HEK293T (cell line): ENCODE measurements at places on chromosomes 5 and 9.
A peak's percentile ranks its signal among the peaks of the same experiment; 100 is the strongest.

DNA sequence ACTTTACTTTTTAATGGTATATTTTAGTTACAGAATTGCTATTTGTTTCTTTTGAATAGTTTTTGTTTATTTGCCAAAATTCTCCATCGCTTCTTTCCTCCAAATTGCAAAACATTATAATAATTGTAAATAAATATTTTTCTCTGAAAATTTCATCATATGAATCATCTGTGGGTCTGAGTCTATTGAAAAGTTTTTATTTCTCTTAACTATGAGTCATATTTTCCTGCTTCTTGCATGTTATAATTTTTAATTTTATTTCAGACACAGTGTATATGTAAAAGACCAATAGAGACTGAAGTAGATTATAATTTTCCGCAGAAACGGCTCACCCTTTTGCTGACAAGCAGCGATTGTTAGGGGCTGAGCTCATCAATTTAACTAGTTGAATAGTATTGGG lies 279.1 kb upstream of the IL12B start:
- DNase-seq: no peak

GRCh38 chr5:173532689-173533250 lies 83.7 kb downstream of the BOD1 start:
- DNase-seq: no peak

- no peak for DNase-seq
These were observed 128.7 kb downstream of the ZNF608 start for GRCh38 chr5:124617787-124618186.

DNA sequence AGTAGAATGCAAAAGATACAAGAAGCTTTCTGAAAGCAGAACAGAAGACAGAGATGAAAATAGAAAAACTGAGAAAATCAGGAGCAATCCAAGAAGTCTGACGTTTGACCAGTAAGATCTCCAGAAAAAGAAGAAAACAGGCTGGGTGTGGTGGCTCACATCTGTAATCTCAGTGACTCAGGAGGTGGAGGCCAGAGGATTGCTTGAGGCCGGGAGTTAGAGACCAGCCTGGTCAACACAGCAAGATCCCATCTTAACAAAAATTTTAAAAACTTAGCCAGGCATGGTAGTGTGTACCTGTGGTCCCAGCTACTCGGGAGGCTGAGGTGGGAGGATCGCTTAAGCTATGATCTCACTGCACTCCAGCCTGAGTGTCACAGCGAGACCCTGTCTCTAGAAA lies 15.9 kb downstream of the RETREG1 start:
- DNase-seq: no peak

DNA sequence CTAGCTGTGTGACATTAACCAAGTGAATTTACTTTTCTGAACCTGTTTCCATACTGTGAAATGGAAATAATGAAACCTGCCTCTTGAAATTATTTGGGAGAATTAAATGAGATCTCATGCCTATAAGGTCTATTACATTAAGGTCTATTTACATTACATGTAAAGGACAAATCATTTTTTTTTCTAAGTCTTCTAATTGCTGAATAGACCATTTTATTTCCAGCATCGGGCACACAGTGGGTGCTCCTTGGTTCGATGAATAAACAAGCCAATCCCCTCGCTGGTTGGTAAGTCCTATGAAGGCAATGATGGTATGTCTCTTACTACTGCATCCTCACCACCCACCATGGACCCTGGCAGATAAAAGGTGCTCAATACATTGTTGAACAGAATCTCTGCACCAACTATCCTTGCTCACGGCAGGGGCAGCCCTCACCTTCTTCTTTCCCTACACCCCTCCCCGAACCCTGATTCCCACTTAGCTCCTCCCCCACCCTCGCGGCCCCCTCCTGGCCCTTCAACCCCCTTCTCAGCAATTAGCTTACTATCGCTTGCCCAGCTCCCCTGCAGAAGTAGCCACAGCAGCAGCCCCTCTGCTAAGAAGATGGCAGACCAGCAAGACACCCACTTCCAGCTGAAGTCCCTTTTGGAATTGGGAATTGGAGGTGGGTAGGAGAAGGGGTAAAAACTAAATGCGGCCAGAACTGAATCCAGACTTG lies 3.0 kb downstream of the PCDH1 start:
- no peak for DNase-seq

GRCh38 chr9:35669331-35670145 lies 4.2 kb upstream of the CA9 start:
- no peak for DNase-seq

DNA sequence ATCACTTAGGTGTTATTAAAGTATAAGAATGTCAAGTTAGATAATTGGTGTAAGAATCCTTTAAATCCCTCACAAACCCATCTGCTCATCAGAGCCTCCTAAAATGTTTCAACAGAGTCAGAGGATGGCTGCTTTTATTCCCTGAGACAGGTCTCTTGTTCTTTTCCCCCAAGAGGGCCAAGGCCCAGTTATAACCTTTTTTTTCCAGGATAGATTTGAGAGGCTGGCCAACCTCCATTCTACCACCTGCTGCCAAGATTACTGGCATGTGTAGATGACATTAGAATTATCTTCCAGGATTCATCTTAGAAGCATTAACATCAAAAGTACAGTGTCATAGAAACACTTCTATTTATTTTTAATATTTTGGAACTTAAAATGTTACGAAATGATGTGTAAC lies 305.1 kb downstream of the TRPM3 start:
- no peak for DNase-seq

DNA sequence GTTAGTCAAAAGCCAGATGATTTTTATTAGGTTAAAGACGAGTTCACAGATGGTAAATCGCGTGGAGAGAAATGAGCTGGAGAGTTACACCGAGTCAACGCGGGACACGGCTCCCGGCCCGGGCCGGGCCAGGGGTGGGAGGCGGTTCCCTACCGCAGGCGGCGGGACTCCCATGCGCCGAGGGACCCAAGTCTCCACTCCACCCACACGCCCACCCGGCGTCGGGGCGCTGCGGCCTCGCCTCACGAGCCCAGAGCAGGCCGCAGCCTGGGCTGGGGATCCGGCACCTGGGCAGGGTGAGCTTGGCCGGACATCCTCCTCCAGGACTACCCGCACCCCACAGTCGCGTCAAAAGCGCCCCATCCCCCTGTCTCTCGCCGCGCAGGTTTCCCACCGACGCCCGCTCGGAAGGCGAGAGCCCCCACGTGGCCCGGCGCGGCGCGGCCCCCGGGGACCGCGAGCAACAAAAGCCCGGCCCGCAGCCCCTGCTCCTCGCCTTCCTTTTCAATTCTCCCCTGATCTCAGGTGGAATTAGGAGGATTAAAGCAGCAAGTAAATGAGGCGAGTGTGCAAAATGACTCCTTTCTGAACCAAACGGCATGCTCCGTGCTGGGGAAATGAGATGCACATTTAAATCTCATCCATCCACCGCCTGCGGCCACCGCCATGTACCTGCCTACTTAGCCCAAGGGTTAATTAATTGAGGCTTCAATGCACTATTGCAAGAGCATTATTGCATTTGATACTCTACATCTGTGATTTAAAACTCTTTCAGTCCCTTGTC lies 196.5 kb upstream of the TBCA start:
- no peak for DNase-seq

GRCh38 chr5:74156728-74157383 lies 483.7 kb downstream of the ENC1 start:
- DNase-seq: no peak

- no peak for DNase-seq
These were observed 4.9 kb downstream of the TRIM52 start for GRCh38 chr5:181255836-181256578.

- DNase-seq: no peak
These were observed 10.8 kb downstream of the SDHA start for GRCh38 chr5:228886-229285.

- peak; percentile 81 for DNase-seq
These were observed at the start of gene FRMD3 for GRCh38 chr9:83538172-83538889. FRMD3 (minus strand) TSS chr9:83538401; CDS start chr9:83538231, 170 bp downstream.

- DNase-seq: no peak
These were observed 21.1 kb upstream of the NOTCH1 start for GRCh38 chr9:136566901-136567300.

- DNase-seq: no peak
These were observed 6.2 kb upstream of the LIFR start for GRCh38 chr5:38562444-38563210.

DNA sequence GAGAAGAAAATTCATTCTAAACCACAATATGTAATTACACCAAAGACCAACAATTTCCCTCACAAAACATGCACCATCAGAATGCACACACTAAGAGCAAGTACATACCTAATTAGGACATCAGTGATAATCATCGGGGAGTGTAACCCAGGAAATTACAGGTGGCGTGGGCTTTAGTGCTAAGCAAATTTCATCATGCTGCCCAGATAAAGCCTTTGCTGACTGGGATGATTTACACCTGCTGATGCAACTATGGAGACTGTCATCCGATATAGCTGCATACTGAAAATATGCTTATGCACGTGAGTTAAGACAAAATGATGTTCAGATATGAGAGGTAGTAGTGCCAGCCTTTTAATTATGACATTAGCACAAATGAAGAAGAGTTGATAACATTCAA lies 123.2 kb downstream of the DCP2 start:
- no peak for DNase-seq

- DNase-seq: no peak
These were observed 26.9 kb upstream of the FAT2 start for GRCh38 chr5:151617841-151618710.

DNA sequence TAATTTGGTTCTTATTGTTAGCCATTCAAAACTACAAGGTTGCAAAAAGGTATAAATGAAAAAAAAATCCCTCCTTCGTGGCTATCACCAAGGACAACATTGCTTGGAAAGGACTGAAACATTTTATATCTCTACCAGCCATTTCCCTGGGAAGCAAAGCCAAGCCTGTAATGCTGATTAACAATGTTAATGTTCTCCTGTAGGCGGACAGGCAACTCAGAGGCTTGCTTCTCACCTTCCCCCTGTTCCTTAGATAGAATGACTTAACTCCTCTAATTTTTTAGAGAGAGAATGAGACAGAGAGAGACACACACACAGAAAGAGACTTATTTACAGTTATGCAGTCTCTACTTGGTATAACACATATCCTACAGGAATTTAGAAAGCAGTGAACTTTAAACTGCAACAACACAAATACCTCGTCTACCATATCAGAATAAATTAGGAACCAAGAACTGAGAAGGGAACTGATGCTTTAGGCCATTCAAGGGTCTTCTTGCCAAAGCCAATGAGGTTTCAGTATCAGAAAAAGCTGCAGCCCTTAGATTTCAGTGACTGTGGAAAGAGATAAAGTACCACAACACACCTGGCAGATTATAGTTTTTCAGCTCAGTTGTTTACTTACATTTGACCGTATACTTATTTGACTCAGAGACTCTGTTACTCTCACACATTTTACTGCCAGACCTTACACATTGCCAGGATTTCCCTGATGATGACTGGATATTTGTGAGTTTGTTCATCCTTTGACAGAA lies 20.9 kb upstream of the MAN2A1 start:
- no peak for DNase-seq

GRCh38 chr9:20611691-20612287 lies 10.5 kb downstream of the MLLT3 start:
- DNase-seq: peak; percentile 41

- DNase-seq: no peak
These were observed 42.9 kb upstream of the MTMR12 start for GRCh38 chr5:32355686-32356085.

GRCh38 chr9:91676046-91676445 lies 252.4 kb upstream of the NFIL3 start:
- no peak for DNase-seq

- DNase-seq: no peak
These were observed 10.8 kb upstream of the NUDT12 start for GRCh38 chr5:103573411-103573810.

- DNase-seq: no peak
These were observed 273.9 kb upstream of the ADRA1B start for GRCh38 chr5:159642379-159642778.

- DNase-seq: peak; percentile 69
These were observed 60.4 kb upstream of the CAST start for GRCh38 chr5:96601715-96602244.

DNA sequence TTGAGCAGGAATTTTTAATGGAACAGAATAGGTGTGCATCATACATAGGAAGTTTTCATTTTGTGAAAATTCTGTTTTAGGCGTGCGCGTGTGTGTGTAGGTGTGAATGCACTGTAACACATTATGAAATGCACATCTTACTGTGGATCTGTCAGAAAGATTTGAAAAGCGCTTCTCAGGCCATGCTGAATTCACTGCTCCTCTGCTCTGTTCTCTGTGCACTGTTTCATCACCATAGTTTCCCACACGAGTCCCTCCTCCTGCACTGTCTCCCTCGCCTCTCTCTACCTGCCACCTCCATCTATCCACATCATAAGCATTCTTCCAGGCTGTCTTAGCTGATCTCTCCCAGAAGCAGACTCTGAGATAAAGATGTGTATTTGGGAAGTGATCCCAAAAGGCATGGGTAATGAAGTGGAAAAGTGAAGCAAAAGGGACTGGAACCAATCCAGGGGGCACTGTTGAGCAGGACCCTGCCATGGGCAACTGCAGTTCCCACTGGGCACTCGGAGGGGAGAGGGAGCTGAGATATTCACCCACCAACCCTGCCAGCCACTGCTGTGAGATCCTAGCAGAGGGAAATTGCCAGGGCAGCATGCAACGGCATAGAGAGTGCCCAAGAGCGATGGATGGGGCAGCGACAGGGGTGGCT lies 65.9 kb downstream of the GABBR2 start:
- peak; percentile 32 for DNase-seq

DNA sequence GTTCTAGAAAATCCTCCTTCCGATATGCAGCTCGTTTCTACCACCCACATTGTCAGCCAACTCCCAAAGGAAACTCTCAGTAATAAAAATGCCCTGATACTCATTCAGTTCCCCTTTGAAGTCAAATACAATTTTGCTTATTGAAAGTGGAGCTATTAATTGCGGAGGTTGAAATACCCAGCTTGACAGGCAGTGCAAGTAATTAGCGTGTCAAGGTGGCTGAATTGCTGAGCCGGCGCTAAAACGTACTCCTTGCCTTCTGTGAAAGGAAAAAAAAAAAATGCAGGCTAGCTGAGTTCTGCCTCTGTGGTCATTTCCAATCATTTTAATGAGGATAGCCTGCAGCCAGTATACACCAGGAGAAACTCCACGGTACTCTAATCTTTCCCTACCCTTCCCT lies 165.5 kb downstream of the RORB start:
- DNase-seq: no peak

DNA sequence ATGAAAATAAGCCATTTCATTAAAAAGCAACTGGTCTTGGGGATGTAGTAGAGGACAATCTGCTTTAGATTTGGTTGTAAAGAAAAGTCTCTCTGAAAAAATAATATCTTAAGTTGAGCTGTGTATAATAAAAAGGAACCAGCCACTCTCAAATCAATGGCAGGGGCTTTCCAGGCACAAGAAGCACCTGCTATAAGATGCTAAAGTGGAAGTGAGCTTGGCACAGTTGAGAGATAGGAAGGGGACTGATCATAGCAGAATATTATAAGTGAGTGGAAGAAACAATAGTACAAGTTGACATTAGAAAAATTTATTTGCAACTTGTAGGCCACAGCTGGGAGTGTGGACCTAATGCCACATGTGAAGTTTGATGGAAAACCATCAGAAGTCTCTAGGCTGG lies 28.1 kb upstream of the SPINK5 start:
- no peak for DNase-seq

- no peak for DNase-seq
These were observed 136.5 kb downstream of the CDK5RAP2 start for GRCh38 chr9:120443489-120443888.

- DNase-seq: no peak
These were observed 3.3 kb upstream of the DMRT2 start for GRCh38 chr9:1046639-1047572.
